Stimulated activated CD8-positive, alpha-beta memory T cell treated with anti-CD3 and anti-CD28 coated beads, Interleukin-15, amount 100 ng/mL, for 1 hour (primary cell): ENCODE measurements at places on chromosomes 16 and 17.

DNA sequence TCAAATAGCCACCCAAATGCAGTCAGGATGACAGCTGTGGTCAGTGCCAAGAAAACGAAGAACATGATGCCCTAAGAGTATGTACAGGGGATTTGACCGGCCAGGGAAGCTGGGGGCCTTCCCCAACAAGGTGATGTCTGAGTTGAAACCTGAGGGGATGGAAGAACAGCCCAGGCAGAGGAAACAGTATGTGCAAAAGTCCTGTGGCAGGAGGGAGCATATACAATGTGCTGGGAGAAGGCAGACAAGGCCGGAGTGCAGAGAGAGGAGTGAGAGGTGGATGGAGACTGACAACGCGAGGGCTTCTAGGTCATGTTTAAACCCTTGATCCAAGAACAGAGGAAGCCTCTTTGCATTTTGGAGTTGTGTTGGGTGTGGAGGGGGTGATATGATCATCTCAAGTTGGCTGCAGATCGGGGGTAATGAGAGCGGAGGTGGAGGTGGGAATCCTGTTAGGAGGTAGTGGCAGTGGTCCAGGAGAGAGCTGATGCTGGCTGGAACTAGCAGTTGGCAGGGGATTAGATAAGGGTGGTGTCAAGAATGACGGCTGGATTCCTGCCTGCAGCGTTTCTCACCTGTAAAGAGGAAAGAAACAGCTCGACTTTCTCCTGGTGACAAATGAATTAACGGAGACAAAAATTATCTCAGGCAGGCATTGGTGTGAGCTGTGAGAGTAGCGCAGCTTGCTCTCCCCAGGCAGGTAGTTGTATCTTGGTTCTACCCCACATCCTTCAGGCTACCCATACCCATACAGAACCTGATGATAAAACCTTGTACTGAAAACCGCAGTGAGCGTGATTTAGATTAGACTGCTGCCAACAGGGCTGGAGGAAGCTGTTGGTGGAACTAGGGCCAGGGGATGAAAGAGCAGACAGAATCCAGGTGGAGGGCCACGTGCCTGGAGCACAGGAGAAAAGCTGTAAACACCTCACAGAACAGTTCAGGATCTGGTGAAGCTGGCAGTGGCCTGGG is 37.2 kb upstream of the NGFR start:
- no peak for DNase-seq

GRCh38 chr17:82317394-82318168 is at the start of gene CD7:
Gene CD7 (minus strand): TSS chr17:82317608. CDS start chr17:82317495, 113 bp downstream.
- no peak for DNase-seq

GRCh38 chr17:76492123-76492988 is 8.9 kb downstream of the RHBDF2 start:
- DNase-seq = no peak

DNA sequence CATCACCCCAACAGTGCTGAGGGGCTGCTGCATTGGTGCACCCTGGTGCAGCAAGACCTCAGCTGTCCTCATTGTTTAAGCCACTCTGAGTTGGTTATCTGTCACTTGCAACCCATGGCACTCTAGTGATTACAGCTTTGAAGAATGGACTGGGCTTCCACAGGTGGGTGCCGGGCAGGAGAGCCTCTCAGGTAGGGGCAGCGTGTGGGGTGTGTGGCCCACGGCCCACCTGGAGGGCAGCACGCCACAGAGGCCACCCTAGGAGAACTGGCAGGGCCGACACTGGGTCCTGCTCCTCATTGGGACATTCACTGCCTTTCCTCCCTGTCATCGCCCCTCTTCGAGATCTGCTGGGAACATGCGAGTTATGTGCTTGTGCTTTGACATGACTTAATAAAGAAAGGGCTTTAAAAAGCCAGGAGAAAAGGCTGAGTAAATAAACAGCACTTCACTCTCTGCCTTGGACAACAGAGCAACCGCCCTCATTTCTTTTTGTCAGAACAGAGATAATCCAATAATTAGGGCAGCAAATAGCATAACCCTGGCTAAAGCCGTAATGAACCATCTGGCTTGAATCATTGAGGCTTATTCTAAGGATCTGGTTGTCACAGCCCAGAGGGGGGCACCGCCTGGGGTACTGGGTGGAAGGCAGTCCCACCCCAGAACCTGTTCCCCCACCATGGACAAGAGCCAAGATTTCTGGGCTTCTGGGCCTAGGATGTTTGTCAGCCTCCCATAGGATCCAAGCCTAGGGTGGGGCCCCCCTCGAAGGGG is 3.0 kb downstream of the DOC2B start:
- no peak for DNase-seq

- no peak for DNase-seq
Measured at GRCh38 chr17:65017207-65017774, 39.2 kb downstream of the GNA13 start.

DNA sequence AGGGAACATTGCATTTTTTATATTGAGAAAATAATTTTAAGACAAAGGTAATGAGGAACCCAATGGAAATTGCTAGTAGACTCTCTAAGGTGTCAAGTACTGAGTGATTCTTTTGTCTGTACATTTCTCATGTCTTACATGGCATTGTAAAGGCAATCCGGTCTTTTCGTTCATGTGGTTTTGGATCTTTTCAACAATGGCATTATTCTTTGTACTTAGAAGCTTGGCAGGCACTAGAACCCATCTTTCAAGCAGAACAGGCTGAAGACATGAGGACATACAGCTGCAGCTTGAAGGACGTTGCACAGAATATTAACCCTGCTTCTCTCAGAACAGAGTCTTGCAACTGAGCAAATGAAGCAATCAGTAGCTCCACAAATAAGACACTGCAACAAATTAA is 231.5 kb upstream of the ZFHX3 start:
- DNase-seq = no peak

- no peak for DNase-seq
Measured at GRCh38 chr17:30905742-30906100, 317 bp downstream of the TEFM start.

GRCh38 chr16:84780544-84781376 is 39.0 kb upstream of the CRISPLD2 start:
- no peak for DNase-seq

DNA sequence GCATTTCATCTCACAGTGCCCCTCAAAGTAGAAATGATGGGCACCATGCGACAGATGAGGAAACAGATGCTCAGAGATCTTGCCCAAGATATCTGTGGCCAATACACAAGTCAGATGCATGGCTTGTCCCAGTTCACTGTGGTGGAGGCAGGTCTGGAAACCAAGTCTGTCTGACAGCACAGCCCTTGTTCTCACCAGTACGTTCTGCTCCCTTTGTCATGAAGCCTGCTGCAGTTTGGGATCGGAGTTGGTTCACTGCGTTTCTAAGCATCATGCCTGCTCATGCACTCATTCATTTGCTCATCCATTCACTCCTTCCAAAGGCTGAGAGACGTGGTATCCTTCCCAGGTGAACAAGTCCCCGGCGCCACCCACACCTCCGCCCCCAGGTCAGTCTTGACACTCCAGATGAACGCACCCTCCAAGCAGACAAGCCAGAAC is 27.2 kb upstream of the MEAK7 start:
- DNase-seq = no peak

DNA sequence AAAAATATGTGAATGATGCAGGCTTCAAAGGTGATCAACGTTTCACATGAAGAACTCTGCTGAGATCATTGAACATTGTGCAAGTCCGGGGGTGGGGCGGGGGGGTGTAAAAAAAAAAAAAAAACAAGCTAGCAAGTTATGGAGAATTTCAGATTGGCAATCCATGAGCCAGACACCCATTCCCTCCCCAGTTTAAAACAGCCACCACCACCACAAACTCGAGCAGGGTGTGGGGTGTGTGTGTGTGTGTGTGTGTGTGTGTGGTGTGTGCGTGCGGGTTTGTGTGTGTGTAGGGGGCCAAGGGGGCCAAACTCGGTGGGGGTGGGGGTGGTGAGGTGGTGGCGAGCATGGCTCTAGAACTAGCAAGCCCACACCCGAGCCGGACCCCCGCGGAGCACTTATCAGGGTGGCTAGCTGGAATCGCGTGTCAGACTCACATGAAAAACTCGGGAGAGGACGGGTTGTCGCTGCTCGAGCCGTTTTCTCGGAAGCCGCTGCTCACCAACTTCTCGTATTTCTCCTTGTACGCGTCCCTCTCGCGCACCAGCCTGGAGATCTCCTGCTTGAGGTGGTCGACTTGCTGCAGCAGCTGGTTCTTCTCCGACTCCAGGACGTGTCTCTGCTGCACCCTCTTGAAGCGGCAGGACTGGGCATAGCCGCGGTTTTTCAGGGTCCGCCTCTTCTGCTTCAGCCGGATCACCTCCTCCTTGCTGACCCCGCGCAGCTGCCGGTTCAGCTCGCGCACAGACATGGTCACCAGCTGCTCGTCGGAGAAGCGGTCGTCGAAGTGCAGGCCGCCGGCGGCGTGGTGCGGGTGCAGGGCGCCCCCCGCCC is 2.0 kb downstream of the MAF start:
- no peak for DNase-seq

- DNase-seq = no peak
Measured at GRCh38 chr17:75664099-75664549, 2.8 kb downstream of the RECQL5 start.

- peak; percentile 62 for DNase-seq
Measured at GRCh38 chr17:78378225-78379130, at the start of gene PGS1. Gene PGS1 (plus strand): TSS chr17:78378649. CDS start chr17:78378666, 17 bp downstream.

DNA sequence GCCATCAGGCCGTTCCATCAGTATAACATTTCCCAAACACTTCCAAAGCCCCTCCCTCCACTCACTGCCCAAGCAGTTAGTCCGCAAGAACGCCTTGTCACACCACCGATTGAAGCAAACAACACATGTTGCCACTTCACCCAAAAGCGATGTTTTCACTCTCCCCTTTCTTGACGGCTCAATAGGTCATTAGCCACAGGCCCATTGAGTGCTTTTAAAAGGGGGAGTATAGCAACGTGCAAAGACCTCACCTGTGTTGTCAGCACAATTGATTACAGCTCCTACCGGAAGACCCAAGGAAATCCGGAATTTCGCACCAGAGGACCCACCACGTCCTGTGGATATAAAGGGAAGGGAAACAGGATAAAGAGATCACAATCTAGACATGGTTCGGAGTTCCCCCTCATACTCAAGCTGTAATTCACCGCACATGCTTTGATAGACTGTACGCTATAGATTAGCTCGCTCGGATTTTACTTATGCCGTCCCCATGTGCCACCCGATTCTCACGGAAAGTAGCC is 690 bp downstream of the RPL23 start:
- no peak for DNase-seq
